ENCODE measurements at places on chromosomes 12 and 14.

DNA sequence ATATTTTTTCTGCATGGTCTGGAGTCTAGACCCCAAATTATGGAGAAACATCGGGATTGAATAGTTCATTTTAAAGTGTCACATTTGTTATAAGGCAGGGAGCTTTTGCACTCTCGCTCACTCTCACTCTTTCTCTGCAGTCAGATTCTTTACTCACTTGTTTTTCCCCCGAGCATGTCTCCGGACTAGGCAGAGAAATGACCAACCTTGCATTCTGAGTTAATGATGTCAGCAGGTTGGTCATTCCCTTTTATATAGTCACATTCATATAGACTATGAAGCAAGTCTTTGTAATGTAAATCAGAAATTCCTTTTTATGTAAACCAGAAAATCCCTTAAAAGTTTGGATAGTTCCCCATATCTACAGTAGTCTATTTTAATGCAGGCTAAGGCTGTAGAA lies 4.1 kb downstream of the C12orf75 start:
- DNase-seq, result no peak

- no peak for DNase-seq
Observed at GRCh38 chr14:36521598-36522345, 1.7 kb upstream of the NKX2-1 start.

- DNase-seq, result no peak
Observed at GRCh38 chr14:104600141-104600643, 4.4 kb downstream of the TMEM179 start.

DNA sequence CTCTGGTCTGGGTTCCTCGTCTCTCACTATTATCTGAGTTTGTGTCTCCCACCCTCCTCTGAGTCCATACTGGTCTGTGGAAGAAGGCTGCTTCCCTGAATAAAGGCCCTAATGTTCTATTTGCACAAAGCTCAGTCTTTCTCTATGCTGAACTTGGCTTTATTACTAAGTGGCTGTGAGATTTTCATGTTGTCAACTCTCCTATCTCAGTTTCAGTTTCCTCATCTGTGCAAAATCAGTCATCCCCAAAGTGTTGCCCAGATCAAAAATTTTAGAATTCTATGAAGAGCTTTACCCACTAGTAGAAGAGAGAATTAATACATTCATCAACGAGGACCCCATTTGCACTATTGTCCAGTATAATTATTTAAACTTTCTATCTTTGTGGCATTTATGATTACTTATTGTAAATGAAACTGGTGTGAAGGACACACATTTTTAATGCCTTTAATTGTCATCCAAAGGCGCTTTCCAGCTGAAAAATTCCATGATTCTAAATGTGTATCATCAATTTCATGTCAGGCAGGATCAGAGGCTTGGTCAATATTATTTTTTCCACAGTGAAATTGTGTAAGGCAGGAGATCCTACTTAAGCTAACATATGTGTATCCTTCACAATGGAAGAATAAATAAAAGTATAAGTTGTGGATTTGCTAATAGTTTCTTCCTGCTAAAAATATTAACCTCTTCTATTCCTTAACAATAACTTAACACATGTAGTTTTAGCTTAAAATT lies 79.1 kb upstream of the EEA1 start:
- DNase-seq, result no peak

DNA sequence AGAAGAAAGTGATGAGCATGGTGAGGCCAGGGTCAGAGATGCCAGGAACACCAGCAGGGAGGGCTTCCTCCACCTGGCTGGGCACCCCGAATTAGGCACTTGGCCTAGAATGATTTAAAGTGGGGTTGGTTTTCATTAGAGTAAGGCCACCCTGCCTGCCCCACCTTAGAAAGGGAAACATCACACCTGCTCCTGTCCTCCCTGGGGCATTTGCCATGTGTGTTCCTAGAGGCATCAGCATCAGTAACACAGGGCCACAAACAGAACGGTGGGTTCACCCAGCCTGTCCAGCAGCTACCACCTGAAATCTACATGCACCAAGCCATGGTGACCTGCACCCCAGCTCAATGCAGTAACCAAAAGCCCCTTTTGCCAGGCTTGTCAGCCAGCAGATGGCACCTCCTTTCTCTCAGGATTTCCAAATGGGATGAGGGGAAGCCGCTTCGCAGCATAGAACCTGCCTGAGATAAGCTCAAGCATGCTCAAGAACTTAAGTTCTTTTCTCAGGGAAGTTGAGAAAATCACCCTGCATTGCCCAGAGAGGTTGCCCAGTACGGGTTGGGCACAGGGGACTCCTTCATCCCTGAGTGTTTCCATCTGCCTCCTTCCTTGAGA lies 338.8 kb downstream of the DPF3 start:
- DNase-seq, result no peak

- DNase-seq, result no peak
Observed at GRCh38 chr14:36827861-36828260, 166.2 kb downstream of the PAX9 start.

DNA sequence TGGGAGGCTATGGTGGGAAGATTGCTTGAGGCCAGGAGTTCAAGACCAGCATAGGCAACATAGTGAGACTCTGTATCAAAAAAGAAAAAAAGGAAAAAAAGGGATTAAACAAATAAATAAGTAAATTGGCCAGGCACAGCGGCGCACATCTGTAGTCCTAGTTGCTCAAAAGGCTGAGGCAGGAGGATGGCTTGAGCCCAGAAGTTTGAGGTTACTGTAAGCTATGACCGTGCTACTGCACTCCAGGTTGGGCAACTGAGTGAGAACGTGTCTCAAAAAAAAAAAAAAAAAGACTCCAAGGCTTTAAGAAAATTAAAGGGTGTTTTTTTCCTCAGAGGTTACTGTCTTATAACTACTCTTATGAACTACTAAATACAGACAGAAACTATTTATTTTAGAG lies 11.7 kb downstream of the BEST3 start:
- no peak for DNase-seq

DNA sequence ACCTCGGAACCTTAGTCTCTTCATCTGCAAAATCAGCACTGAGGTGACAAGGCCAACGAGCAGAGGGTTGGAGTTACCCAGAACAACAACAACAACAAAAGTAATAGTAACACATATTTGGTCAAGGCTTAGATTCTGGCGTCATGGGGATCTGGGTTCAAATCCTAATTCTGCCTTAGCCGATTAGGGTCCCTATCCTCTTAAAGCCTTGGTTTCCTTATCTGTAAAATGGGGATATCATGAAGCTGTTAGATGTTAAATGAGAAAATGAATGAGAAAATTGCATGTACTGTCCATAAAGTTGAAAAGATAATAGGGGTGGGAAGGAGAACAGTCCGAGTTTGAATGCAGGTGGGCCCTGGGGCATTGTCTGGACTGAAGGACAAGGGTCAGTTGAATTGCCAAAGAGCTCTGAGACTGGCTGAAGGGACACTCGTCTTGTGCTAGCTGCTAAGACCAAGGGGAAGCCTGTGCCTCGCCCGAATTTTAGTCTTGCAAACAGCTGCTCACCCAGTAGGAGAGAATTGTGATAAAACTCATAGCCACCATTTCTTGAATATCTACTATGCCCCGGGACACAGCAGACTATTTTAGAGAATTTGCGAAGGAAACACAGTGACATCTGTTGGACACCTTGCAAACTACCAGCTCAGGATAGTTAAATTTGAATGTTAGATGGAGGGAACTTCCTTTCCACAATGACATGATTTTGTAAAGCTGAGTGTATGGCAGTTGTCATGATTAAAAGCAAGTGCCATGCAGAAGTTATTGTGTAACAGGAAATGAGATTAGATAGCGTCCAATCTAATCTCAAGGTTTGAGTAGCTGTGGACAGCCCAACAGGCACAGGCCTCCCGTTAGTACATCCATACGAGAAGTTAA lies 6.8 kb upstream of the HNF1A start:
- no peak for DNase-seq

- DNase-seq, result no peak
Observed at GRCh38 chr12:130644146-130644545, 72.0 kb downstream of the RIMBP2 start.
